ENCODE measurements at places on chromosomes 6 and 20. TPM values are rescaled to one million over a fixed set of nuclear protein-coding genes. Genes with fewer than 3 reads are reported as not detected.
A peak's percentile ranks its signal among the peaks of the same experiment; 100 is the strongest.

Gene GLP1R
- total RNA-seq, result not detected

Gene SLC22A2
- total RNA-seq, result not detected

Gene CGA
- not detected for total RNA-seq

Gene CLPSL1
- not detected for total RNA-seq

Gene SLC52A3
- not detected for total RNA-seq

Gene MLN
- total RNA-seq, result not detected

Gene SPATA25
- total RNA-seq, result 1.7 TPM

Gene KIAA1755
- not detected for total RNA-seq

- H3K36me3 ChIP-seq, result no peaks in the 10 kb centered on the region
- no peak overlapping the region for H3K4me3 ChIP-seq
- H3K27ac ChIP-seq, result peak overlapping the region; percentile 9
- peaks cover 30% of the 10 kb centered on the region for H3K4me1 ChIP-seq
- peaks cover 14% of the 10 kb centered on the region for H3K27me3 ChIP-seq
Measured at GRCh38 chr20:62614085-62614960, 28.0 kb upstream of the SLCO4A1 start.

- no peak overlapping the region for H3K4me3 ChIP-seq
- DNase-seq, result no peak
- no peak overlapping the region for H3K27ac ChIP-seq
- H3K4me1 ChIP-seq, result no peaks in the 10 kb centered on the region
- no peaks in the 10 kb centered on the region for H3K36me3 ChIP-seq
- no peaks in the 10 kb centered on the region for H3K27me3 ChIP-seq
Measured at GRCh38 chr6:151914484-151914883, 107.0 kb downstream of the ESR1 start.

- H3K4me1 ChIP-seq, result peaks cover 3% of the 10 kb centered on the region
- H3K36me3 ChIP-seq, result no peaks in the 10 kb centered on the region
- no peak overlapping the region for H3K27ac ChIP-seq
Measured at GRCh38 chr20:919491-919916, 3.4 kb upstream of the ANGPT4 start.

DNA sequence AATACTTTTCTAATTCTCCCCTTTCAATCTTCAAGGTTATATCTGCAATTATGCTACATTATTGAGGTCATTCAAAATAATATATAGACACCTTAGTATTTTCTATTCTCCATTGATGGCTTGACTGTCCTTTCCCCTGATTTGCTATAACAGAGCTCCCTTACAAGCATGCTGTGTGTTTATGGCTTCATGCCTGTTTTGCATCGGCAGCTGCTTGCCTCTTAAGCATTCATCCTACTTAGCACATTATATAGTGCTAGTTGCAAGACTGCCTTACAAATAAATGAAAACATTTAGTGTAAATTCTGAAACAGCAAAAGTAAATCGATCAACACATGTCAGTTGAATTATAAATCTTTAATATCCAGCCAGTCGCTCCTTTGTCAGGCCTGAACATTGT, 476.2 kb upstream of the POU3F2 start:
- no peak overlapping the region for H3K27ac ChIP-seq
- no peaks in the 10 kb centered on the region for H3K27me3 ChIP-seq
- H3K36me3 ChIP-seq, result no peaks in the 10 kb centered on the region
- no peak overlapping the region for H3K4me3 ChIP-seq

DNA sequence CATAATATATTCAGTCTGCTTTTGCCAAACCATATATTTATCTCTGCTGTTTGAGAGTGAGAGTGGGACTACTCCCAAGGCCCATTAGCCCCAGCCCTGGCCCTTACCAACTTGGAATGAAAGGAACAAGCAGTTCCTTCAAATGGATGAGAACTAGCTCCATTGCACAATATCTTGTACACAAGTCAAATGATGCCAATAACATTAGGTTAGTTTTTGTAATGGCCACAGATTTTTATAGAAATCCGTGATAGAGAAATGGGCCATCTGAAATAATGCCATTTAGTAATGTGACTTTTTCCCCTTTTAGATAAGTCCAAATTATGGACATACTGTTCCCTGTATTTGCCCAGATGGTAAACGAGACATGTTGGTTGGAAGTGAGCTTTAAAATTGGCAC, 117.0 kb downstream of the MAP3K7 start:
- no peak for DNase-seq
- H3K4me1 ChIP-seq, result peaks cover 73% of the 10 kb centered on the region
- H3K36me3 ChIP-seq, result no peaks in the 10 kb centered on the region
- no peak overlapping the region for H3K4me3 ChIP-seq
- no peak overlapping the region for H3K27ac ChIP-seq
- H3K27me3 ChIP-seq, result no peaks in the 10 kb centered on the region

DNA sequence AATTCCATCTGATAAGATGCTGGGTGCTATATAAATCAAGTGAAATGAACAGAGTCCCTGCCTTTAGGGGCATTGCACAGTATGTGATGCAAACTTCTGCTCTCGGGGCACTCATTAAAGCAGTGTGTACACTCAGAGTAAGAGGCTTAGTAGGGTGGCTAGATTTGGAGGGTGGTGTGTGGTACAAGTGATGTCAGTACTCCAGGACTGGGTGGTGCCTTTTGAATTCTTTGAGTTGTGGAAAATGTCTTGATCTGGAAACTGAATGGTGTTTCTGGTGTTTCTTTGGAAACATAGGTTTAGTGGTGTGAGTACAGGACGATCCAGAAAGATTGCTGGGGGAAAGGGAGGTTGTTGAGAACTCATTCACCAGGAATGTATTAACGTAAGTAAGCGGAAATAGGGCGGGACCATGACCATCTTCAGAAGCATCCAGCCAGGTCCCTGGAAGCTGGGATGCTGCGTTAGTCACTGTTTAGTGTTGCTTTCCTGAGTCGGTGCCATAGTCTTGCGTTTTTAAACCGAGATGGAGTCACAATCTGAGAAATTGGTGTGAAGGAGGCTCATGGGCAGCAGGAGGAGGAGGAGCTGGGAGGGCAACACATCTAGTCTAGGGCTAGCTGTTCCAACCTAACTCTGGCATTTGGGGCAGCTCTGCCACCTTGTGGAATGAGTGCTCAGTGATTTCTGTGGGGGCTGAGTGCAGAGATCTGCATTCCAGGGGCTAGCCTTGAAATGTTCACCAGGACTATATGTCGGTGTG, 70.3 kb downstream of the SCAND1 start:
- H3K27me3 ChIP-seq, result no peaks in the 10 kb centered on the region
- H3K27ac ChIP-seq, result peak overlapping the region; percentile 22
- peak; percentile 57 for DNase-seq
- peaks cover 11% of the 10 kb centered on the region for H3K4me1 ChIP-seq

GRCh38 chr6:89564752-89565427, 73.7 kb downstream of the LYRM2 start:
- H3K27ac ChIP-seq, result no peak overlapping the region
- no peaks in the 10 kb centered on the region for H3K36me3 ChIP-seq
- H3K4me3 ChIP-seq, result no peak overlapping the region
- DNase-seq, result no peak
- no peaks in the 10 kb centered on the region for H3K27me3 ChIP-seq

- H3K36me3 ChIP-seq, result peaks cover 8% of the 10 kb centered on the region
- H3K27me3 ChIP-seq, result no peaks in the 10 kb centered on the region
- no peak overlapping the region for H3K27ac ChIP-seq
- DNase-seq, result no peak
- no peak overlapping the region for H3K4me3 ChIP-seq
- H3K4me1 ChIP-seq, result peaks cover 27% of the 10 kb centered on the region
Measured at GRCh38 chr6:150895928-150896632, 30.6 kb downstream of the MTHFD1L start.

- no peaks in the 10 kb centered on the region for H3K36me3 ChIP-seq
- no peak overlapping the region for H3K27ac ChIP-seq
- H3K27me3 ChIP-seq, result peaks cover 11% of the 10 kb centered on the region
- H3K4me1 ChIP-seq, result no peaks in the 10 kb centered on the region
- no peak overlapping the region for H3K4me3 ChIP-seq
- DNase-seq, result no peak
Measured at GRCh38 chr6:13147376-13147775, 181.0 kb downstream of the TBC1D7 start.

GRCh38 chr20:62623488-62624324, 18.6 kb upstream of the SLCO4A1 start:
- H3K4me3 ChIP-seq, result peak overlapping the region; percentile 86
- H3K36me3 ChIP-seq, result no peaks in the 10 kb centered on the region
- H3K27ac ChIP-seq, result peak overlapping the region; percentile 98
- H3K4me1 ChIP-seq, result peaks cover 28% of the 10 kb centered on the region
- H3K27me3 ChIP-seq, result no peaks in the 10 kb centered on the region

DNA sequence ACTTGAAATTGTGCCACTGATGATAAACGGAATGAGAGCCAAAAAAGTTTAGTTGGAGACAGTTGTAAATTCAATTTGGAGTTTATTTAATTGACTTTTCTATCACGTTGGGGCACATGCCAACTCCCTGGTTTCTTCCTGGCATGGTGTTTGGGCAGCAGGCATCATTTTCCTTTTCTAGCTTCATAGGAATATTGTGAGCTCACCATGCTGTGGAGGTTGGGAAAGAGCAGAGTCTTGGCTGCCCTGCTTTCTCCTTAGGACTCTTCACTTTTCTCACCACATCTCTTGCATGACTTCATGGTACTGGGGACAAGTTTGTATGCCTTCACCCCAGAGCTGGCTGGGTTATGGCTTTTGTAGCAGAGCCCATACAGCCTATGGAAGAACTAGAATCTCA, 6.4 kb downstream of the SCAND1 start:
- peaks cover 26% of the 10 kb centered on the region for H3K36me3 ChIP-seq
- H3K27me3 ChIP-seq, result no peaks in the 10 kb centered on the region
- H3K4me3 ChIP-seq, result no peak overlapping the region
- H3K27ac ChIP-seq, result no peak overlapping the region
- H3K4me1 ChIP-seq, result peaks cover 10% of the 10 kb centered on the region

DNA sequence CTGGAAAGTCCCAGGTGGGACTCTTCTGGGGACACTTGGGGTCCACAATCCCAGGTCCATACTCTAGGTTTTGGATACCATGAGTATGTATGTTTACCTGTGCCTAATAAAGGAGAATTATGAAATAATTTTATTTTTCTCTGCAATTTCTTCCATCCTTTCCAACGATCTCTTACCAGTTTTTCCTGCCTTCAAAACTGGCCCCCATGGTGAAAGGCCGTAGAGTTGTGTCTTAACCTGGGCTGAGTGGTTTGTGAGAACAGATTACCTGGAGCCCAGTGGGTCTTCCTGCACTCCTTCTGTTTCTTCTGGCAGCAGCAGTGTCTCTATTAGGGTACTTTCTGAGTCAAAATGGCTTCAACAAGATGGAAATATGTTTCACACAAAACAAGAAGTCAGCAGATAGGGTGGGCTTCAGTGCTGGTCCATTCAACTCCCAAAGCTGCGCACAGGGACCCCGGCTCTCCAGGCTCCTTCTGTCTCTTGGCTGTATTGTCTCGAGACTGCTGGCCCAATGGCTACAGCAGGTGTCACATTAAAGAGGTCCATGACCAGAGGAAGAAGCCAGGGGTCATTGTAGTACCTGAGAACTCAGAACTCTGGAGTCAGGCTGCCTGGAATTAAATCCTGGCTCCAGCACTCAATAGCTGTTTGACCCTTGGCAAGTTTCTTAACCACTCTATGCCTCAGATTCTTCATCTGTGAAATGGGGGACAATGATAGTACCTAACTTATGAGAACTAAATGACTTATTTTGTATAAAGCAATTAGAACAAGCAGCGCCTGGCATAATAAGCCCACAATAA, 10.5 kb upstream of the RBCK1 start:
- no peak for DNase-seq
- H3K4me1 ChIP-seq, result peaks cover 16% of the 10 kb centered on the region
- H3K27me3 ChIP-seq, result no peaks in the 10 kb centered on the region

DNA sequence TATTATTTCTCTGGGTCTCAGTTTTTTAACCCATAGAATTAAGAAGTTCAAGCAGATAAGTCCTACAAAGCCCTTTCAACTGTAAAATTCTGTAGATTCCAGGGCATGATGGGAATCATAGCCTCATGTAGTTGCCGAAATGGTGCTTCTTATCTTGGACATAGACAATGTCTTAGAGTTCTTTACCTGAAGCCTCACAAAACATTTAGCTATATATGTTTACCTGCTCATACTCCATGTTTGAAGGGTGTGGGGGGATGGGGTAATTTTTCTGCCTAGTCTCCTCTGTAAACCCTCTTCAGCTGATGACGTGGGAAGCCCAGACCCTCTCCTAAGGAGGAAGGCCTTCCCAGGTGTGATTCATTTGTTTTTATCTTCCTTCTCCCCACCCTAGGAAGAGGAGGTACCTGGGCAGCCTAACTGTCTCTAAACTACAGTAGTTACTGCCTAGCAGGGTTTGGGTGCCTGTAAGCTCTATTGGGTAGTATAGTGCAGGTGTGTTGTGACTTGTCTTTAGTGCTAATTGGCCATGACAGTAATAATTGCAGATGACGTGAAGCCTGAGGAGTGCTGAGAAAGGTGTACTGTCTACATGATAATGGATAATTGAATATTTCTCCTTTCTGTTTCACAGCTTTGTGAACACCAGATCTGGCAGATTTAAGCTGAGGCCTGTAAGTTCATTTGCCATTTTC, 230.8 kb downstream of the TFAP2B start:
- DNase-seq, result no peak
- no peak overlapping the region for H3K27ac ChIP-seq
- no peaks in the 10 kb centered on the region for H3K27me3 ChIP-seq
- no peaks in the 10 kb centered on the region for H3K36me3 ChIP-seq
- no peak overlapping the region for H3K4me3 ChIP-seq

DNA sequence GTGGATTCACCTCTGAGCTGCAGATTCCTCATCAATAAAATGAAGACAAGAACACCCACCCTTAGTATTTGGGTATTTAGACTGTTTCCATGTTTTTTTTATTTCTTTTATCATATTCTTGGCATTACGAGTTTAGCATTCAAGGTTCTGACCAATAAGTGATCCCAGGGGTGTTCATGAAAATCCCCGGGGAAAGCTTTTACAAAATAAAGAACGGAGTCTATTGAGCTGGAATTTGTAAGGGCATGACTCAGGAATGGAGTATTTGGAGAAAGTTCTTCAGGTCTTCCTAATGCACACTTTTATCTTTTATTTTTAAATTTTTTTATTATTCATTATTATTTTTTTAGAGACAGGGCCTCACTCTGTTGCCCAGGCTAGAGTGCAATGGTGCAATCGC, 19.4 kb upstream of the TOX2 start:
- no peaks in the 10 kb centered on the region for H3K36me3 ChIP-seq
- DNase-seq, result no peak
- peaks cover 25% of the 10 kb centered on the region for H3K27me3 ChIP-seq
- H3K27ac ChIP-seq, result no peak overlapping the region
- no peaks in the 10 kb centered on the region for H3K4me1 ChIP-seq

DNA sequence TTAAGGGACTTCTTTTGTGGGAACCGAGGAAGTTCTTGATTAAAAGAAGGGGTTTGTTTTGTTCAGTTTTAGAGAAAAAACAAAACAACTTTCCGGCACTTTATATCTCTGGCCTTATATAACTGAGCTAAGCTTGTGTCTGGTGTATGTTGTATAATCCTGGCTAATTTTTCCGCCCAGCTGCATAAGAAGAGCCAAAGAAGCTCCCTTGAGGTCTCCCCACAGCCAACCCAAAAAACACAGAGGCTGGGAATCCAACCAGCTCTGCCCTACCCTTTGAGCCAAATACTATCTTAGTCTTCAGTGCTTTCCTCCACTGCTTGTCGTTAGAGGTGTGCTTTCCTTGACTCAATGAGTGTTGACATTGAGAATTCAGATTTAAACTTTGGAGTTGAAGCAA, 45.5 kb upstream of the RNF146 start:
- no peaks in the 10 kb centered on the region for H3K4me1 ChIP-seq
- peaks cover 6% of the 10 kb centered on the region for H3K27me3 ChIP-seq
- H3K36me3 ChIP-seq, result no peaks in the 10 kb centered on the region

- no peak overlapping the region for H3K4me3 ChIP-seq
- H3K4me1 ChIP-seq, result no peaks in the 10 kb centered on the region
- no peaks in the 10 kb centered on the region for H3K36me3 ChIP-seq
- peaks cover 10% of the 10 kb centered on the region for H3K27me3 ChIP-seq
Measured at GRCh38 chr6:98981473-98981872, 33.7 kb upstream of the FBXL4 start.

GRCh38 chr6:144284783-144285547, at the start of gene UTRN:
UTRN (plus strand) TSS chr6:144285335; CDS start chr6:144291829, 6,494 bp downstream.
- peaks cover 3% of the 10 kb centered on the region for H3K36me3 ChIP-seq
- H3K27me3 ChIP-seq, result peaks cover 3% of the 10 kb centered on the region
- peaks cover 24% of the 10 kb centered on the region for H3K4me1 ChIP-seq

All from activated naive CD8-positive, alpha-beta T cell treated with anti-CD3 and anti-CD28 coated beads, Interleukin-2, amount 10 ng/mL, durations not matched to agents 7 days and 5 days (primary cell).